ENCODE measurements at places on chromosomes 5 and 9. TPM values are rescaled to one million over a fixed set of nuclear protein-coding genes. Genes with fewer than 3 reads are reported as not detected.

MYO10 gene
- total RNA-seq = 89.2 TPM

NEUROG1 gene
- not detected for total RNA-seq

GRCh38 chr9:9855177-9856078, 757.4 kb downstream of the PTPRD start:
- DNase-seq = peak; percentile 49

LCN6 gene
- not detected for total RNA-seq

- DNase-seq = no peak
Observed at GRCh38 chr5:143880178-143880577, 68.2 kb downstream of the HMHB1 start.

- no peak for DNase-seq
Observed at GRCh38 chr5:36060420-36060887, 6.2 kb downstream of the UGT3A2 start.

DNA sequence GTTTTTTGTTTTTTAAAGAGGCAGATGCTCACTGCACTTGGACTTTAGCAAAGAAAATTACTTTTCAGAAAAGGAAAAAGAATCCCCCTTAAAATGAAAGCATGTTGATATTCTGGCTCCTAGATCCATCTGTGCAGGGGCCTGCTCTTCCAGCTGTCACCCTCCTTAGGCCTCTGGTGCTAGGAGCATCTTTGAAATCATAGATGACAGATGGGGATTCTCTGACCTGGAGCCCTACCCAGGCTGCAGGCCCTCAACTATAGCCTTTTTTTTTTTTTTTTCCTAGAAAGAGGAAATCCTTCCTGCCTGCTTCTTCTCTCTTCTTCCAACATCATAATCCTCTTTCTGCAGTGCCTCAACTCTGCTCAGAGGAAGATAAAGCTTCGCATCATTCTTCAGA, 16.3 kb upstream of the DCP2 start:
- no peak for DNase-seq

AKNA gene
- 15.0 TPM for total RNA-seq

TMEM252 gene
- not detected for total RNA-seq

DNA sequence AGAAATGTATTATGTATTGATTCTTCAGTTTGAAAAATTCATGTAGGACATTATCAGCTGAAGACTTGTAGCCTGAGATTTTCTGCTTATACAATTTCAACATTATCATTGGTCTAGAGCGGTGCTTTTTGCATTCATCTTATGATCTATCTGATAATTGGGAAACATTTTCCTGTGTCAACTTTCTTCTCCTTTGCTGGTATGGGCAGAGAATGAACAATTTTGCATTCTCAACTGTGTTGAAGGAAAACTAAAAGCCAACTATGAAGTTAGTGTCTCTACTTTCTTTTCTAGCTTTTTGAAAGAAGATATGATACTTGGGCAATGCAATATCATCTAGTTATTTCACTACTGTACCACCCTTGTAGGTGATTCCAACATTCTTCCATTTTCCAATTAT, 10.3 kb downstream of the ZFR start:
- no peak for DNase-seq

DNA sequence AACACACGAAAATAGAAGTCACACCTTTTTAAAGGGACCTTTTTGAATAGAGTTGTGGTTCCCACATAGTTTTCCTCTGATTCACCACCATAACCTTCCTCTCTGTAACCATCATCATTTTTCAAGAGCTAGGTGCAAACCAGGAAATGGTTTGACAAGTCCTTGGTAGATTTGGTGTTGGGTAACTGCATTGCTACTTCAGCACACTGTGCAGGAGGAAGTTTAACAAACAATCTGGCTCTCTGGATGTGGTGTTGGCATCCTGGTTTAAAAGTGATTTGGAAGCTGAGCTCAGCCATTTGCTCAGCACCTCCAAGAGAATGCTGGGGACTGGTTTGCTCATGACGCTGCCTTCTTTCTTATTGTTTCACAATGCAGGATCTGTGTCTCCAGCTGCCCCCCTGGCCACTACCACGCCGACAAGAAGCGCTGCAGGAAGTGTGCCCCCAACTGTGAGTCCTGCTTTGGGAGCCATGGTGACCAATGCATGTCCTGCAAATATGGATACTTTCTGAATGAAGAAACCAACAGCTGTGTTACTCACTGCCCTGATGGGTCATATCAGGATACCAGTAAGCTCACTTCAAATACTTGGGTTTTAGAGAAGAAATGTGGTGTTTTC, 213.1 kb downstream of the RFK start:
- DNase-seq = peak; percentile 58

PCDHA12 gene
- 13.8 TPM for total RNA-seq

TAS2R1 gene
- total RNA-seq = not detected

LCN1 gene
- total RNA-seq = not detected

STK10 gene
- 13.4 TPM for total RNA-seq

DNA sequence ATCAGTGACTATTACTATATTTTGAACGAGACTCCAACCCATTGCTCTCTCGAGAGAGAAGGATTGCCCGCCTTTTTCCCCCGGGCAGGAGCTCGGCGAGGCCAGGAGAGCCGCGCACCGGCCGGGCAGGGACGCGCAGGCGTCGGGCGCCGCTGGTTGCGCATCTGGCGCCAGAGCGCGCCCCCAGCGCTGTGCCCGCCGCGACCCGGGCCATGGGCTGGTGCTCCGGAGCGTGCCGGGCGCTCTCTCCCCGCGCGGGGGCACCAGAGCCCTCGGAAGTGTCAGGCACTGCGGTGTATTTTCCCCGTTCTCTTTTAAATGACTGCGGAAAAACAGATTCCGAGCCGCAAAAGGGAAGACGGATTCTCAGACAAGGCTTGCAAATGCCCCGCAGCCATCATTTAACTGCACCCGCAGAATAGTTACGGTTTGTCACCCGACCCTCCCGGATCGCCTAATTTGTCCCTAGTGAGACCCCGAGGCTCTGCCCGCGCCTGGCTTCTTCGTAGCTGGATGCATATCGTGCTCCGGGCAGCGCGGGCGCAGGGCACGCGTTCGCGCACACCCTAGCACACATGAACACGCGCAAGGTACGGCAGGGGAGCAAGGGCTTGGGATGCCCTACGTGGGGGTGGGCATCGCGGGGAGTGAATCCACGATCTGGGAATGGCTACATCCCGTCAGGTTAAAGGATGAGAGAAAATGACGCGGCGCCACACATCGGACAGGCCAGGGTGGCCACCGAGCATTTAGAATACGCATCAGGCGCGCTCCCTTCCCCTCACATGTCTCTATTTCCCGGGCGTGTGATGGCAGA, 1.1 kb upstream of the NTRK2 start:
- peak; percentile 95 for DNase-seq
